OCI-M1 (cell line): ENCODE measurements at places on chromosomes 6 and 20.

DNA sequence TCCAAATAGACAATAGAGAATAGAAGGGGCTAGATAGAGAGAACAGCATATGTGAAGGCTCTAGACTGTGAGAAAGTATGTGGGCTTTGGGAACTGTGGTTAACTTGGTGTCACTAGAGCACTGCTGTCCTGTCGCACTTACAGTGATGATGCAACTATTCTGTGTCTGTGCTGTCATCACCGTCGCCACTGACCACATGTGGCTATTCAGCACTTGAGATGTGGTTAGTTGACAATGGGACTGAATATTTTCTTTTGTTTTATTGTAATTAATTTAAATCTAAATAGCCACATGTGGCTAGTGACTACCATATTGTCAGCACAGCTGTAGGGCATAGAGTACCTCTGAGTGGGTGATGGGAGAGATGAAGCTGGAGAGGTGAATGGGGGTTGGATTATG lies 39.0 kb upstream of the IFNGR1 start:
- DNase-seq, result peak; percentile 87

DNA sequence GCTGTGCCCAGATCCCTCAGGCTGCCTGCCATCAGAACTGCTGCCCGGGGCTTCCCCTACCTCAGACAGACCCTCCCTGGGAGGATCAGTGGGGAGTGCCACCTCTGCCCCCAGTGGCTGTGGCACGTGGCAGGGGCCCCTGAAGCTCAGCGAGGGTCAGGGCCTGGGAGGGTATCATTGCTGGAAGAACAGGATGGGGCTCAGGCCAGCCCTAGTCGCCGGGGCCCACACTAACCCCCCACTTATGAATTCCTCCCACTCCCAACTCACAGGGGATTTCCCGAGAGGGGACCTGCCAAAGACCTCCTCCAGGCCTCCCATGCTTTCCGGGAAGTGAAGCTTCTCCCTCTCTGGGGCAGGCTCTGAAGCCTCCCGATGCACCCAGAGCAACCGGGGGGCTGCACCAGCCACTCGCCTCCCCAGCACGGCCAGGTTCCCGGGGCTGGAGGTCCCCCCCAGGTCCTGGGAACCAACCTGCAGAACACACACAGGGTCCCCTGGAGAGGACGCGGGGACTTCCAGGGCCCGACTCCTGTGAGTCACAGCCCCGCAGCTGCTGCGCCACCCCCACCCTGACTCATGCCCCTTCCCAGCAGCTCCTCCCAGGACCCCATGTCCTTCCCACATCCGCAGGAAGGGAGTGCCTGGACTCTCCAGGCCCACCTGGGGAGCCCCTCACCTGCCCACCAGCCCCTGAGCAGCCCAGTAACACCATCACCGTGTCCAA lies 2.5 kb downstream of the TNFRSF6B start:
- no peak for DNase-seq

DNA sequence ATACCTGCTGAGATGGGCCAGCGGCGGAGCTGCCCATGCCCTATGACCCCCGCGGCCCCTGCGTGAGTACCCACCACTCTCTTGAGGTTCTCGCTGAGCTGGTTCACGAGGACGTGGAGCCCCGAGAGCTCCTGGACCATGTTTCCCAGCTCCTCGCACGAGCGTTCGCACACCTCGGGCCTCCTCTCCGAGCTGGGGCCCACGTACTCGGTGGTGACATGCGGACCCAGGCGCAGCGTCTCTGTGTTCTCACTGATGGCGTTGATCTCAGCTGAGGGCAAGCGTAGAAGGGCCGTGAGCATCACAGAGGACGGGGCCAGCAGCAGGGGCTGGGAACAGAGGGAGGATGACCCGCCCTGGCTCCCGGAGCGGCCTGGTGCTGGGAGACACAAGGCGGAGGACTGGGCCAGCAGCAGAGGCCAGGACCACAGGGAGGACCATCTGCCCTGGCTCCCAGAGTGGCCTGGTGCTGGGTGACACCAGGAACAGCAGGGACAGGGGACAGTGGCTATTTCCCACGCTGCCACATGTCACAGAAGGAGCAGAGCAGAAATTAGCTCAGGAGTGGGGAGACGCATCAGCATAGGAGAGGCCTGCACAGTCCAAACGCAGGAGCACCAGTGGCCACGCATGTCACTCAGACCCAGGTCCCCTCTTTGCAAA lies 11.8 kb downstream of the THBS2 start:
- no peak for DNase-seq

- DNase-seq, result peak; percentile 29
These were observed 1.3 kb downstream of the BPIFA2 start for GRCh38 chr20:33169176-33169794.

DNA sequence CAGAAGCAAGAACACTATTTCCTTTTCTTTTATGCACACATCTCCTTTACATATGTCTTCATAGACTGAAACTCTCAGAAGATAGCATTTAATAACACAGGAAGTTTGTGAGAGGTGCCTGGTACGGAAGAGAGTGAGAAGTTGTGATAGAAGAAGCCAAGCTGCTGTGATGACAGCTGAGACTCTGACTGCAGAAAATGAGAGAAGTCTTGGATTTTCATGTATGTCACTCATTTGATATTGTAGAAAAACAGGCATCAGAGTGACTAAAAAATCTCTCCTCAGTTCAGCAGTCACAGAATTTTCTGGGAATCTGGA lies 154.9 kb upstream of the BMP2 start:
- DNase-seq, result no peak

GRCh38 chr20:30815577-30816181 lies 441.8 kb upstream of the DEFB115 start:
- DNase-seq, result no peak

- DNase-seq, result no peak
These were observed 5.0 kb downstream of the NCOA5 start for GRCh38 chr20:46084805-46085178.

GRCh38 chr6:161954077-161954476 lies 680.2 kb upstream of the AGPAT4 start:
- DNase-seq, result no peak

GRCh38 chr6:152398993-152399392 lies 238.2 kb downstream of the SYNE1 start:
- no peak for DNase-seq

DNA sequence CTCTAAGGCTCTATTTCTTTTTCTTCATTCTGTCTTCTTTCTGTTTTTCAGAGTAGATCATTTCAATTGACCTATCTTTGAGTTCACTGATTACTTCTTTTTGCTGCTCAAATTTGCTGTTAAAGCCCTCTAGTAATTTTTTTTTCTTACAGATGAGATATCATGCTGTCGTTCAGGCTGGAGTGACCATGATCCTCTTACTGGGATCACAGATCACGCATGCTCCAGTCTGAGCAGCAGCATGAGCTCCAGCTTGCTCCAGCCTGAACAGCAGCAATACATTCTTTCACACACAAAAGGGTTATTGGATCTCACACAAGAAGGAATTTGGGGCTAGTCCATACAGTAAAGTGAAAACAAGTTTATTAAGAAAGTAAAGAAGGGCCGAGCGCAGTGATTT lies 12.3 kb upstream of the TRIM38 start:
- DNase-seq, result no peak

- DNase-seq, result no peak
These were observed 43.0 kb upstream of the HIVEP1 start for GRCh38 chr6:11969092-11969491.
